Renal cortex interstitium (tissue), 15 donors: ENCODE measurements at places on chromosomes 6 and 20. TPM values are rescaled to one million over a fixed set of nuclear protein-coding genes. Genes with fewer than 3 reads are reported as not detected.

DNA sequence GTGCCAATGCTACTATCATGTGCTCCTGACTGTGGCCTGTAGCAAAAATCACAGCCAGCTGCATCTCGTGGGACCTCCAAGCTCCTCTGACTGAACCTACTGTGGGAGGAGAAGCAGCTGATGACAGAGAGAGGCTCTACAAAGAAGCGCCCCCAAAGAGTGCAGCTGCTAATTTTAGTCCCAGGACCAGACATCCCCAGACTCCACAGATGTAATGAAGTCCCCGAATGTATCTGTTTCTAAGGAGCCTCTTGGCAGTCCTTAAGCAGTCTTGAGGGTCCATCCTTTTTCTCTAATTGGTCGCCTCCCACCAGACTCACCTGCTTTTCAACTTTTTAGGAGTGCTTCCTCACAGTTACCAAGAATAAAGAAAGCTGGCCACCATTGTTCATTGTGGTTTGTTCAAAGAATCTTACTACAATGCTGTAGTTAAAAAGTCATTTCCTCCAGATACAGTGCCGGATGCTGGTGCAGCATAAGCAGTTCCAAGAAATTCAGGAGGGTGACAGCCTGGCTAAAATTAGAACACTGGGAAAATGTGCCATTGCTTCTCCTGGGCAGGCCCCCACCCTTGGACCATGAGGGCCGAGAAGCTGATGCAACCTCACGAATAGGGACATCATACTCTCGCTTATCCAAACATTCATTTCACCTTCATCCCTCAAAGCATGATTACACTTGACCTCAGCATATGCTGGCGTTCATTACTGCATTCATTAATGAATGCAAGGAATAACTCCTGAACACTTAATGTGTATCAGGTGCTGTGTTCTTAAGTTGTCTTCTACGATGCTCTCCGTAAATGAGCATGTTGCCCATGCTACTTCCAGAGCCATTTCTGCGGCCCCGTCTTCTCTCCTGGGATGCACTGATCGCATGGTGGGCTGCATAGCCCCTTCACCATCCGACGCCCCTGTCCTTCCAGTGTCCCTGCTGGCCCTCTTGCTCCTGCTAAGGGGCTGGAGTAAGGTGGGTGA, 66.4 kb downstream of the LY86 start:
- no peak for DNase-seq

DNA sequence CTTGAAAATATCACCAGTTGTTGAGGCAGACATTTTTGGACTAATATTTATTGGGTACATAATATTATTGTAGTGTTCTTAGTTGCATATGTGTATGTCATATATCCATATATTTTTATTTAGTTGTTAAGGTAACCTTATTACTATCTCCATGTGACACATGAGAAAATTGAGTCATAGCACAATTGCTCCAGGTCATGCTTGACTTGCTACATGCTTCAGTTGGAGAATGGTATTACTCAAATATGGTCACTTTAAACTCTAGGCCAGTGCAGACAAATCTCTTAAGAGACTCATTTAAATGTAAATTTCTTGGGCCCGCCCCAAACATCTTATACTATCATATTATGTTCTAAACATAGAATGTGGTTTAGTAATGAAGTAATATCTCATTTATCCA, 246.1 kb downstream of the RIMS1 start:
- DNase-seq, result no peak

DNA sequence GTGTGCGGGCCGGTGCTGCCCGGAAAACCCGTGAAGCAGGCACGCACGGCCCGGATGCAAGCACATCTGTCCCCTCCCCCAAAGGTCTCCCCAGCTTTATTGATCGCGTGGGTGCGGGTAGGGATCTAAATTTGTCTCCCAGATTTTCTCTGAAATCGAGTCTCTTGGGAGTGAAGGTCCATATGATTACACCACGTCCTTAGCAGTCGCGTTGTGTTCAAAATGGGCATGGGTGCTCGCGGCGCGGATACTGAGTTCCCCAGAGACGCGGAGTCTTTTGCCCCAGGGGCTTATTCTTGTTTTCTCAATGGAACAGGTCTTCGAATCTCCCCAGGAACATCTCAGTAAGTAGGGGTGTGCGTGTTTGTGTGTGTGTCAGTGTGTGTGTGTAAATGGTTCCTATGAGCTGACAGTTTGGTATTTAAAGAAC, 2.8 kb upstream of the ZNF292 start:
- no peak for DNase-seq

DNA sequence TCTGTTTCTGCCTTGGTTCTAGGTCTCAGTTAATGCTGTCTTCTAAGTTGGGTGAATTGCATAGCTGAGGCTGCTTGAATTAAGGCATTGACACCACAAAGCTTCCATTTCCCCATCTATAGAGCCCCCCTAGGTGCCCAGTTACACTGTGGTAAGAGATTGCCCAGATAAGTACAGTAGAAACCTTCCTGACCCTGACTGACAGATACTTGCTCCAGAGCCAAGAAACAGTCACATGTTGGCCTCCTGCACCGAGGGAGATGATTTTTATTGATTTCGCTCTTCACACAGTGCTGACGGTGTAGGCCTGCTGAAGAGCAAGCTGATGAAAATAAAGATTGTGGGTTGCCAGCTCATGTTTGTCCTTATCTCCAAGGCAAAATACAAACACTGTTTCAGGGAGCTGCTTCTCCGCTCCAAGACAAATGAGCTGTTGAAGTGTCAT, 67.9 kb downstream of the TRMT11 start:
- no peak for DNase-seq

DNA sequence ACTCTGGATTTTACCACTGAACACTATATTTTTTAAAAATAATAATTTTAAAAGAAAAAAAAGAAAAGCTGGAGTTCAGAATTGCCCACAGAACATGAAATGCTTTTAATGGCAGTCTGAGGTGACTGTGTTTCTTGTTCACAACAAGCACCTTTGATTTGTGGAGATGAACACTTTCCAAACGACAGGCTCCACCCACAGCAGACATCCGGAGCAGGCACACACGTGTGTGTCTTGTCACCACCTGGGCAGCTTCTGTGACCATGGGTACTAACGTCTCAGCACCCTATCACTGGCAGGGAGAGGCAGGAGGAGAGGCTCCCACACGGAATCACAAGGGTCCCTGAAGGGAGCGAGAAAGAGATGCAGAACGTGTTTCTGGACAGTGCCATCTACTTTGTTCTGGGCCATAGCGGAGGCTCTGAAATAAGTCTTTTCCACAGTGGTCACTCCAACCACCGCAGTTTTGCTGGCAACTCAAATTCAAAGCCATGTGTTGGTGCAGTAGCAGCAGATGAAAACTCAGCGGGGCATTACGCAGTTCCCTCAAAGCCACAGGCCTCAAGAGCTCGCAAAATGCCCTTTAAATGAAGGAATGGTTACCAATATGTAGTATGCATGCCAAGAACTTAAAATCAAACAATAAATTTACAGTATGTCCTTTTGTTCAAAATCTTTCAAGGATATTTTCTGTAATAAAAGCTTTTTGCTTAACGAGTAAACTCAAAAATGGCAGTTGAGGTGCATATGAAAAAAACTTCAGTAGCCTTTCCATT, 242.2 kb downstream of the FOXC1 start:
- DNase-seq, result no peak

- no peak for DNase-seq
Observed at GRCh38 chr6:137927777-137928218, 60.7 kb downstream of the TNFAIP3 start.

DNA sequence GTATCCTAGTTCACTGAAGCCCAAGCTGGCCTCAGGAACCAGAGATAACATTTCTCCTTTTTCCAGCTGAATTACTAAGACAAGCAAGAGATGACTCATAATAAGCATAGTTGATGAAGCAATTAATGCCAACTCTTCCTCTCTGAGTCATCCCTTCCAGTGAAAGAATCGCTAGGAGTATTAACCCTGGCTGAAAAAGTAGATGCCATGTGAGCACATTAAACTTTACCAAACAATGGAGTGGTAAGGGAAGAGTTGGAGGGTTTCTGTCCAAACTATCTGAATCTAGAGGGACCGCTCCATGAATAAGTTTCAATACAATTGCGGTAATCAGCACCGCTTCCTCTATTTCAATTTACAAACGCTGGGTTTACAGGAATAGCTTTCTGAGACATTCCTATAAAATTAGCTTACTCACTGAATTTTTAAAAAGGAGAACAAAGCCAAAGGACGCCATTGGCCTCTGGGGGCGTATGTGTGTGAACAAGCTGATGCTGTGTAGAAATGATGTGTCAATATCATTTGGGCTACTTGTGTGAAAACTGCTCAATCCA, 48.3 kb downstream of the ATXN1 start:
- DNase-seq, result no peak

GRCh38 chr20:7926767-7927166, 13.5 kb downstream of the HAO1 start:
- no peak for DNase-seq

DNA sequence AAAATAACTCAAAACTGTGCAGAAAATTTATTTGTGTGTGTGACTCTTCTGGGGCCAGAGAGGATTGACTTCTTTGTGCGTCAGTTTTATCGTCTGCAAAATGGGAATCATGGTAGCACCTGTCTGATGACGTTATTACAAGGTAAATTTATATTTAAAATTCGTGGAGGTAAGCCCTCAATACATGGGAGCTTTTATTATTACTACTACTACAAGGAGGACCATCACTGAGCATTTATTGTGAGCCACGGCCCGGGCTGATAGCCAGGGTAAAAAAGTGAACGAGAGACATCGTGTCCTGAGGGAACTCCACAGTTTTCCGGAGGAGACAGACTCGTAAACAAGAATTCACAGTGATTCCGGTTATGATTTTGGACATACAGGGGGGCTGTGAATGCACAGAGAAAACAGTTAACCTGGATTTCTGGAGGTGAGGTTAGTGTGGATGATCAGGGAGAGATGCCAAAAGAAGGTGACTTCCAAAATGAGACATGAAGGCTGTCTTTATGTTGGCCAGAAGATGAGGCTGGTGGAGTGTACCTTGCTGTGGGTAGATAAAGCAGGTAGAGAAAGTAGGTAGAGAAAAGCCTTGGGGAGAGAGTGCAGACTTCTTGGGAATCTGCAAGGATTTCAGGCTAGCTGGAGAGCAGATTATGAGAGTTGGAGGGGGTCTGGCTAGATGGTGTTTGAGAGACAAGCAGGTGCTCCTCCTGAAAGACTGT, 10.6 kb upstream of the SERINC3 start:
- DNase-seq, result no peak

DNA sequence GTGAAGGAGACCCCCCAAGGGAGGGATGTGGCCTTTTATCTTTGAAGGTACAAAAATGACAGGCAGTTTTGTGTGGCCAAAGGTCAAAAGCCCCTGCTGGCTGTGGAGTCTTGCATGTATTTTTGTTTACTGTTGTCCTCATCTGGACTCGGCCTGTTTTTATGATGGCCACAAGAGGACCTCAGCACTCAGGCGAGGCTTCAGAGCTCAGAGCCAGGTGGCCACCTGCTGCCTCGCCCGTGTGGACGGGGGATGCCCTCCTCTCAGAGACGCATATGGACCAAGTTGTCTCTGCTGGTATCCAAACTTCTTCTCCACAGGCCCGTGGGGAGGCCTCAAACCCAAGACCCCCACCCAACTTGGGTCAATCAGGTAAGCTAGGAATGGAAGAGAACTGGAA, 118.2 kb downstream of the DACT2 start:
- no peak for DNase-seq

DNA sequence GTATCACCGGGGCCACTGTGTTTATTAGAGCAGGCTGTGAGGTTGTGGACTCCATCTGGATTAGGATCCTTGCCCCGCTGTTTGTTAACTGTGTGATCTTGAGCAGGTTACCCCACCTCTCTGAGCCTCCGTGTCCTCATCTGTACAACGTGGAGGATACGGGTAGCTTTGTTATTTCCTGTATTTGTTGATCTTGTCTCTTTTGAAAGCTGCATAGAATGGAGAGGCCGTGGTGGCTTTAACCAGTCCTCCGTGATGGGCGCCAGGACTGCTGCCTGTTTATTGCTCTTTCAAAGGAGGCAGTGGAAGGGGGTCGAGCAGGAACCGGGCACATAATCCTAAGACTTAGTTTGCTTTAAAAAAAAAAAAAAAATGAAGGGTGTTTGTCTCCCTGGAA, 22.9 kb downstream of the BCAS4 start:
- no peak for DNase-seq

GRCh38 chr6:19209202-19209601, 628.0 kb upstream of the ID4 start:
- DNase-seq, result no peak

DNA sequence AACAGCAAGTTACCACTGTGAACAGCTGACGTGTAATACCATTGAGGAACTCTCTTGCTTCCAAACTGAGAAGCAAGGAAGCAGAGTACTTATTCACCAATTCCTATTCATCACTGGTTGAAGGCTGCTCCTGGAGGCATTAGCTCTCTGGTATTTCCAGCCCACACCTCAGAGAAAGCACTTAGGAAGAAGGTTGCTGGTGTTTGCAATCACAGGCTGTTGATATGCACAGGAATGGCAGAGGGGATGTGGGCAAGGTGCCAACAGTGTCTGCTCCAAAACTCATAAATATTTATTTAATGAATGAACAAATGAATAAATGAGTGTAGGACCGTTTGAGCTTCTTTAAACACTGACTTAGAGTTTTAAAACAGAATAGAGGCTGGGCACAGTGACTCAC, 6.9 kb upstream of the RRBP1 start:
- DNase-seq, result no peak

- no peak for DNase-seq
Observed at GRCh38 chr6:169858293-169858934, 107.0 kb downstream of the ERMARD start.

GRCh38 chr20:6765469-6766058, 1.9 kb upstream of the BMP2 start:
- DNase-seq, result no peak

GRCh38 chr6:118317581-118318563, 230.2 kb upstream of the PLN start:
- no peak for DNase-seq

Gene PEX3
- 44.3 TPM for polyA plus RNA-seq

Gene FABP7
- not detected for polyA plus RNA-seq

Gene DPPA5
- polyA plus RNA-seq, result not detected

Gene LZTS3
- polyA plus RNA-seq, result 21.5 TPM

Gene TGM3
- 0.98 TPM for polyA plus RNA-seq

Gene NKX2-4
- not detected for polyA plus RNA-seq

Gene HLA-DQB1
- 7.7 TPM for polyA plus RNA-seq

Gene TREML2
- 0.06 TPM for polyA plus RNA-seq
